Activated naive CD4-positive, alpha-beta T cell (primary cell): ENCODE measurements at places on chromosomes 5 and 9.

GRCh38 chr5:151047814-151048425 is 27.5 kb downstream of the GPX3 start:
- DNase-seq: no peak

DNA sequence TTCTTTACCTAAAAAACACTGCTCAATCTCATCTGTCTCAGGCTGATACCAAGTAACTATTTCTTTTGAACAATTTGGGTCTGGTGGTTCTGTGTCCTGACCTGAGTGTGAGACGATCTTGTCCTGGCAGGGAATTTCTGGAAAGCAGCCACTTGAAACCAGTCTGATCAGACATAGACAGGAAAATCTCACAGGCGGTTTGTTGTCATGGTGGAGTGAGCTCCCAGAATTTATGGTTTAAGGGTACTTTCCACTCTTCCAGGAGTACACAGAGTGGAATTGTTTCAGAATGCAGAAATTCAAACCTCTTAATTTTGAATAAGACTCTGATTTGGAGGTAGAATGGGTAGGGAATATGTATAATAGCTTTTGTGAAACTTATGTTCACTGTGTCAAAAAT is 268.2 kb downstream of the ISL1 start:
- DNase-seq: no peak

- no peak for DNase-seq
These were observed 94.5 kb upstream of the SPATA31D4 start for GRCh38 chr9:81833563-81834345.

GRCh38 chr9:127838375-127839078 is 15.9 kb downstream of the ENG start:
- DNase-seq: no peak

- DNase-seq: no peak
These were observed 320.9 kb downstream of the CDK5RAP2 start for GRCh38 chr9:120259100-120259499.
